ENCODE measurements at places on chromosomes 2 and 18.

DNA sequence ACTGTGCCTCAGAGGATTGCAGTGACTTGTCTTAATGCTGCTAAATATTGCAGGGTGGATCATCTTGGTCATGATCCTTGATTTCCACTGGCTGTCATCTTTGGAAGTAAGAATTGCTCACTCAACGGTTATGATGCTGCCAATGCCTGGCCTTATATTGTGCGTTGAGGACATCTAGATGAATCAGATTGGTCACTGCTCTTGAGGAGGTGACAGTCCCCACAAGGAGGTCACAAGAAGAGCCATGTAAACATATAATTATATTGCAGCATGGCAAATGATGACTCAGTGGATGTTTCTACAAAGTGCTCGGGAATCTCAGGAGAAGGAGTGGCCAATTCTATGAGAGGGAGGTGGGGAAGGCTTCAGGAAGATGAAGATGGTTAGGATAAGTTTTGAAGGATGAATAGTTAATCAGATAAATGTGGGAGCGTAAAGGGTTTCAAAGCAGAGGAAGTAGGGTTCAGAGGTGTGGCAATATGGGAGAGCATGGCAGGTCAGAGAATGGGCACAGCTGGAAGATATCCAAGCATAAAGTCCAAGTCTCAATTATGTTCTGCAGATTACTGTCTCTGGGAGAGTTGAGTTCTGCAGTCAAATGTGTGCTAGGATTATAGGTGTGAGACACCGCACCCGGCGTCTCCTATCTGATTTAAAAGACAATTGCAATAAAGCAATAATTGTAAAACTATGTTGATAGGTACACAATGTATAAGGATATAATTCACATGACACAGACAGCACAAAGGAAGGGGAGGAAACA, 21.3 kb upstream of the TMEM131 start:
- DNase-seq: no peak

DNA sequence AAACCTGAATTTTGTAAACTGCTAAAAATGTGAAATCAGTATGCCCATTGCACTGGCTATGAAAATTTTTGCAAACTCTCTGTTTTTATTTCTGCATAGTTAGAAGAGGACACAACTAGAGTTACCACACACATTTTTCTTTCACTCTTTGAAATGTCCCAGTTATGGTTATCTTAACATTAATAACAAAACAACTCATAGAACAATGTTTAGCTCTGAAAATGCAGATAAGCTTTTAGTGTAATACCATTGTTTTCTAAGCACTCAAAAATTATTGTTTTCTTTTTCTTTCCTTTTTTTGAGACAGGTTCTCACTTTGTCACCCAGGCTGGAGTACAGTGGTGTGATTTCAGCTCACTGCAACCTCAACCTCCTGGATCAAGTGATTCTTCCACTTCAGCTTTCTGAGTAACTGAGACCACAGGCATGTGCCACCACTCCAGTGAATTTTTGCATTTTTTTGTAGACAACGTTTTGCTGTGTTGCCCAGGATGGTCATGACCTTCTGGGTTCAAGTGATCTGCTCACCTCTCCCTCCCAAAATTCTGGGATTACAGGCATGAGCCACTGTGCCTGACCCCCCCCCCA, 1204.5 kb upstream of the ZEB2 start:
- DNase-seq: no peak

GRCh38 chr2:192196421-192197194, 1.9 kb upstream of the TMEFF2 start:
- no peak for DNase-seq

GRCh38 chr2:165913636-165914035, 39.9 kb downstream of the TTC21B start:
- DNase-seq: no peak

GRCh38 chr2:79041032-79041448, 15.5 kb downstream of the REG3G start:
- no peak for DNase-seq

- DNase-seq: no peak
Measured at GRCh38 chr2:2662037-2662846, 331.2 kb upstream of the MYT1L start.

- DNase-seq: no peak
Measured at GRCh38 chr2:47222826-47223554, 67.9 kb upstream of the STPG4 start.

DNA sequence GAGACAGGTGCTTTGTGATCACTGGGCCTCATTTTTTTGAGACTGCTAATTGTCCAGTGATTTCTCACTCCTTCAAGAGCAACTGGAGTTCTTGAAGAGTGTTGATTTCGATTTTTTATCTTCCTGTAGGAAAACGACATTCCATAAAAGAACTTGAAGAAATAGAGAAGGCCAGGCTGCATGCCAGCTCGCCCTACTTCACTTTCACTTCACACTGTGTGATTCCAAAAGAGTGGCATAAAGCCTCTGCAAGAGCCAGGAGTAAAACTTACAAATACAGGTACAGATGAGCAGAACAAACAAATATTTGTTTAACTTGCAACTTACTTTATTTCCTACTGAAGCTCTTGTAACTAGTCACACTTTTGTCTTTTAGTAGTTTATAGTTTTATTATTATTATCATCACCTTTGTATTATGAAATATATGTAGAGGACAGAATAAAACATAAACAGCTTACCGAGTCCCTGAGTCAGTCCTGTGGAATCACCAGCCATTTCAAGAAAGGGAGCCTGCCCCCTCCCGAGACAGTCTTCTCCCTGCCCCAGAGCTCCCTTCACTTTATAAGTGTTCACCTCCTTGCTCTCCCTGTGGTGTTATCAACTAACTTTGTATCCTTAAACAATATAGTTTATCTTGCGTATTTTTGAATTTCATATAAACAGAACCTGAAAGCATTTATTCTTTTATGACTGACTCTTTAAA, 8.7 kb downstream of the FAM228A start:
- DNase-seq: no peak

GRCh38 chr2:43158259-43158880, 68.0 kb downstream of the ZFP36L2 start:
- no peak for DNase-seq

DNA sequence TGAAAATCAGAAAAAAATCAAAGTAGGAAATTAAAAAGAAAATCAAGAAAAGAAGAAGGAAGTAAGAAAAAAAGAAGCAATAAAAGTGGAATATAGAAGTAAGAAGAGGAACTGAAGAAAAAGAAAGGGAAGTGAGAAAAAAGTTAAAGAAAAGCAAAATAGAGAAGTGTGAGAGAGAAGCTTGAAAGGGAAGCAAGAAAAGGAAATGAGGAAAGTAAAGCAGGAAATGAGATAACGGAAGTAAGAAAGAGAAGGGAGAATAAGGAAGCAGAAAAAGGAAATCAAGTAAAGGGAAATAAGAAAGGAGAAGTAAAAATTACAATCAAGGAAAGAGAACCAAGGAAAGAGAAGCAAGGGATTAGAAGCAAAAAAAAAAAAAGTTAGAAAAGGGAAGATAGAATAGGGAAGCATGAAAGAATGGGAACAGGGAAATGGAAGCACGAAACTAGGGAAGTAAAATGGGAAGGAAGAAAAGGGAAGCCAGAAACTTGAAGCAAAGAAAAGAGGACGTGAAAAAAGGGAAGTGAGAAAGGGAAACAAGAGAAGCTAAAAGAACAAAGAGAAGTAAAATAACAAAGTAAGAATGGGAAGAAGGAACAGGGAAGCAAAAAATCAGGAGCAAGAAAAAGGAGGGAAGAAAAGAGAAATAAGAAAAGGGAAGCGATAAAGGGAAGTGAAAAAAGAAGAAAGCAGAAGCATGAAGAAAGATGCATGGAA, 243.3 kb upstream of the NCKAP5 start:
- no peak for DNase-seq

GRCh38 chr2:95524195-95524594, 39.6 kb upstream of the TRIM43B start:
- no peak for DNase-seq

DNA sequence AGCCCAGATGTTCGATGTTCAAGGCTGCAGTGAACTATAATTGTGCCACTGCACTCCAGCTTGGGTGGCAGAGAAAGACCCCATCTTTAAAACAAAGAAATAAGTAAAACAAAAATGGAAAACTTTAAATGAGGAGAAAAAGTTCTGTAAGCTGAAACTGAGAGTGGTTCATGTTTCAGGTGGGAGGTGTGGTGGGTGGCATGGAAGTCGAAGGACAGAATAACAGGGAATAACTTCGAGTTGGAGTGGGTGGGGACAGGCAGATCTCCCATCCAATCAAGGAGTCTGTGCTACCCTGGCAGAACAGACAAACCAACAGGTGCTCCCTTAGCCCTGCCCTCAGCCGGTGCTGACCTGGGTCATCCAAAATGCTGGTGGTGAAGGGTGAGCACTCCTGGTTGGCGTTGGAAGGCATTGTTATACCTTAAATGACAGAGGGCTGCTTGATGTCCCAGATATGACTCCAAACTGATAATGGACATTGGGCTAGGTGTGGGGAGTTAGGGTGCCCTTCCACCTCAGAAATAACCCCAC, 328.4 kb downstream of the DYSF start:
- no peak for DNase-seq

Data from NCI-H1417 treated with DMSO at 0.1 percent for 48 hours (cell line).